ENCODE measurements at places on chromosomes 6 and 20.

DNA sequence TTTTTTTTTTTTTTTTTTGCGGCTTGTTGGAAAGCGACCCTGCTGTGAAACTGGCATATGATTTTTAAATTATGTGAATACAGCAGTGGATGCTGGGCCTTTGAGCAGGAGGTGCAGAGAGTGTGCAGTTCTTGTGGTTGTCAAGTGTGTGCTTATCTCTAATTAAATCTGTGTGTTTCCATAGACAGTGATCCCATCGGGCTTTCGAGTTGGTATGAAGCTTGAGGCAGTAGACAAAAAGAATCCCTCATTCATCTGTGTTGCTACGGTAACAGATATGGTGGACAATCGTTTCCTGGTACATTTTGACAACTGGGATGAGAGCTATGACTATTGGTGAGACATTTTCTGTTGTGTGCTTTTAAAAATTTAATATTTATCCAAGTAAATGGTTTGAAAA, 52.4 kb downstream of the L3MBTL3 start:
- DNase-seq, result no peak
- H3K27ac ChIP-seq, result no peak overlapping the region
- no peak overlapping the region for H3K4me3 ChIP-seq

- H3K36me3 ChIP-seq, result no peaks in the 10 kb centered on the region
- no peak for DNase-seq
- no peaks in the 10 kb centered on the region for H3K4me1 ChIP-seq
Observed at GRCh38 chr20:62774762-62775161, 21.5 kb upstream of the MRGBP start.

DNA sequence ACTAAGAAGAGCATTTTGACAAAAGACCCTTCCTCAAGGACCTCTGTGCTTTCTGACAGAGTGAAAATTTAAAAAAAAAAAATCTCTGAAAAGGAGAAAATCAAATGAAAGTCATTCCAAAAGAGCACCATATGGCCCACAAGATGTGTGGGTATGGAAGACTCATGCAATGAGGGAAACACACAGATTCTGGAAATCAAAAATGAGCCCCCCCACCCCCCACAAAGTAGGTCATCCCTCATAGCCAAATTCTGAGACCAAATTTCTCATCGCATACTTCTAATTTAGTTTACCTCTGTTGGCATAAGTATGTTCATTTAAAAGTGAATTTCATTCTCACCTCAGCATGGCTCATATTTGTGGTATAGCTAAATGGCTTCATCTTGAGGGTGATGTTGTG, 181.3 kb upstream of the KCNQ5 start:
- H3K36me3 ChIP-seq, result no peaks in the 10 kb centered on the region
- no peaks in the 10 kb centered on the region for H3K4me1 ChIP-seq
- no peak for DNase-seq
- peaks cover 4% of the 10 kb centered on the region for H3K27me3 ChIP-seq

DNA sequence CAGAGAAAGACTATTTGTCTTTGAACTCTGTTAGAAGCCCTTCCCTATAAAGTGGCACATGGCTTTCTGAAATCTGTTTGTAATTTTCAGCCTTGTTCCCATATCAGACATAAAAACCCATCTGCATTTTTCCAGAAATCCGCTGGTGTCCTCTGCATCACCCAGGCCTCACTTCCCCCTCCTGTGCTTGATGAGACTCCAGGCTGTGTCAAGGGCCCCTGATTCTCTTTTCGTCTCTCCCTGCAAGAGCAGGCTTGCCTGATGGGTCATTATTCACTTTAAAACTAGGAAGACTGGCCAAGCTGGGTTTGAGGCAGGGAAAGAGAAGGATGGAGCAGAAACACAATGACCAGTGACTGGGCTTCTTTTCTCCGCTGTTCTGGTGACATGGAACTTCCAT, 10.6 kb upstream of the PROKR2 start:
- H3K4me1 ChIP-seq, result no peaks in the 10 kb centered on the region
- no peak overlapping the region for H3K27ac ChIP-seq
- DNase-seq, result no peak
- H3K27me3 ChIP-seq, result peaks cover 11% of the 10 kb centered on the region

DNA sequence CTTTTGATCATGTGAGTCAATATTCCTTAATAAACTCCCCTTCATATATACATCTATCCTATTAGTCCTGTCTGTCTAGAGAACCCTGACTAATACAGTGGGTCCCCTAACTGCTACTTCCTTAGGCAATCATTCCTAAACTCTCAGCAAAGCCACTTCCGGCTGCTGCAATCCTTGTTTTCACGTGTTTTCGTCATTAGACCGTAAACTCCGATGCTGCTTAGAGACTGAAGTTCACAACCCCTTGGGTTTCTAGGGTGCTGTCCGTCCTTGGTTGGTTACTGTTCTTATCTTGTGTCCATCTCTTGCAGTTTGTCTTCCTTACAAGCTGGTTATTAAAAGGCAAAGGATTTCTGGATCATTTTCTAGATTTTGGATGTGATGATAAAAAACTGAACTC, 106.4 kb downstream of the GMPR start:
- peaks cover 45% of the 10 kb centered on the region for H3K4me1 ChIP-seq
- H3K4me3 ChIP-seq, result no peak overlapping the region
- H3K27ac ChIP-seq, result peak overlapping the region; percentile 87
- H3K36me3 ChIP-seq, result no peaks in the 10 kb centered on the region
- DNase-seq, result peak; percentile 60

GRCh38 chr20:38307371-38308046, 3.6 kb downstream of the BPI start:
- H3K4me3 ChIP-seq, result no peak overlapping the region
- H3K27me3 ChIP-seq, result no peaks in the 10 kb centered on the region
- DNase-seq, result no peak
- no peaks in the 10 kb centered on the region for H3K36me3 ChIP-seq
- H3K4me1 ChIP-seq, result peaks cover 16% of the 10 kb centered on the region
- H3K27ac ChIP-seq, result no peak overlapping the region

DNA sequence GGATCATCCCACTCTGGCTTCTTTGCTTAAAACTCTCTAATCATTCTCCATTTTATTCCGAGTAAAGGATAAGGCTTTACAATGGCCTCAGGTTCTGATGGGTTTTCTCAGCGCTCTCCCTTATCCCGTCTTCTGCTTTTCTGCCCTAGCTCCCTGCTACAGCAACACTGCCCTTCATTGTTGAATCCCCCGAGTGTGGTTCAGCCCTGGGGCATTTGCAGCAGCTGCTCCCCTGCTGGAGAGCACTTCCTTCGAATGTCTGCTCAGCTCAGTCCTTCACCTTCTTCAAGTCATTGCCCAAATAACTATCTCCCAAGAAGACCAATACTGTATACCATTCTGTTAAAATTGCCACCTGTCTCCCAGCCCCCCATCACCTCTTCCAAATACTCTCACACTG, 111.8 kb downstream of the TBXT start:
- no peaks in the 10 kb centered on the region for H3K4me1 ChIP-seq
- no peaks in the 10 kb centered on the region for H3K36me3 ChIP-seq
- no peak for DNase-seq
- no peak overlapping the region for H3K27ac ChIP-seq
- no peaks in the 10 kb centered on the region for H3K27me3 ChIP-seq
- H3K4me3 ChIP-seq, result no peak overlapping the region

DNA sequence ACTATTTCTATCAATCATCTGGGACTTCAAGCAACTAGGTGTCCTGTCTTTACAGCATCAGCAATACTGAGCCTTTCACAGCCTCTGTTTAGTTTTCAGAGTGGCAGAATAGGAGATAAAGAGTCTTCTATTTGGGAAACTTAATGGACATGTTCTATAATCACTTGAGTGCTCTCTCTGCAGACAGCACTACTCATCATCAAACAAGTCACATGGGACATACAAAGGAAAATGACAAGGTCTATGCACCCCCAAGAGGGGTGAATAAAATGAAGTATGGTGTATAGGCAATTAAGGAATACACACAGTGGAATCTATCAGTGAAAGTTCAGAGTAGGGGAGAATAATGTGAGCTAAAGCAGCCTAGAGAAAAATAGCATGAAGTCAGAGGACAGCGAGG, 237.8 kb upstream of the THEMIS start:
- no peak overlapping the region for H3K4me3 ChIP-seq
- H3K27ac ChIP-seq, result no peak overlapping the region
- no peak for DNase-seq

DNA sequence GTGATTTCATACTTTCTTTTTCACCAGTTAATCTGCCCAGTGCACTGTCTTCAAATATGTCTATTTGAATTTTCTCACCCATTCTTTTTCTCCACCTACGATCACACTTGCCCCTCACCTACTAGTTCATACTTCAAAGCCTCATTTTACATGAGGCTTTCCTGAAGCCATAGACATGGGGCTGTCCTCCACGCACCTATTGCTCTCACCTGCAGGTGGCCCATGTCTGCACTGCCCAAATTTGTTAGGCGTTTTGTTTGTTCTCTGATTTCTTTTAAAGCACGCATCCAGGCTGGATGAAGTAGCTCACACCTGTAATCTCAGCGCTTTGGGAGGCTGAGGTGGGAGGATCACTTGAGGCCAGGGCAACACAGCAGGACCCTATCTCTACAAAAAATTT, 106.8 kb upstream of the RIPOR2 start:
- H3K27ac ChIP-seq, result no peak overlapping the region
- H3K4me1 ChIP-seq, result peaks cover 5% of the 10 kb centered on the region
- no peaks in the 10 kb centered on the region for H3K36me3 ChIP-seq
- no peak overlapping the region for H3K4me3 ChIP-seq
- no peak for DNase-seq
- no peaks in the 10 kb centered on the region for H3K27me3 ChIP-seq

GRCh38 chr6:4464638-4465037, 311.6 kb upstream of the CDYL start:
- H3K4me1 ChIP-seq, result peaks cover 5% of the 10 kb centered on the region
- H3K27me3 ChIP-seq, result no peaks in the 10 kb centered on the region
- no peaks in the 10 kb centered on the region for H3K36me3 ChIP-seq
- DNase-seq, result no peak
- no peak overlapping the region for H3K4me3 ChIP-seq

GRCh38 chr6:30150671-30151395, 10.2 kb downstream of the TRIM10 start:
- H3K4me1 ChIP-seq, result peaks cover 18% of the 10 kb centered on the region
- H3K4me3 ChIP-seq, result no peak overlapping the region
- H3K36me3 ChIP-seq, result no peaks in the 10 kb centered on the region
- no peak for DNase-seq
- no peaks in the 10 kb centered on the region for H3K27me3 ChIP-seq
